ENCODE measurements at places on chromosomes 5 and 9.
A peak's percentile ranks its signal among the peaks of the same experiment; 100 is the strongest.

- no peak for DNase-seq
Observed at GRCh38 chr9:18319918-18320445, 154.0 kb upstream of the ADAMTSL1 start.

- no peak for DNase-seq
Observed at GRCh38 chr5:42597318-42597937, 159.2 kb upstream of the CCDC152 start.

DNA sequence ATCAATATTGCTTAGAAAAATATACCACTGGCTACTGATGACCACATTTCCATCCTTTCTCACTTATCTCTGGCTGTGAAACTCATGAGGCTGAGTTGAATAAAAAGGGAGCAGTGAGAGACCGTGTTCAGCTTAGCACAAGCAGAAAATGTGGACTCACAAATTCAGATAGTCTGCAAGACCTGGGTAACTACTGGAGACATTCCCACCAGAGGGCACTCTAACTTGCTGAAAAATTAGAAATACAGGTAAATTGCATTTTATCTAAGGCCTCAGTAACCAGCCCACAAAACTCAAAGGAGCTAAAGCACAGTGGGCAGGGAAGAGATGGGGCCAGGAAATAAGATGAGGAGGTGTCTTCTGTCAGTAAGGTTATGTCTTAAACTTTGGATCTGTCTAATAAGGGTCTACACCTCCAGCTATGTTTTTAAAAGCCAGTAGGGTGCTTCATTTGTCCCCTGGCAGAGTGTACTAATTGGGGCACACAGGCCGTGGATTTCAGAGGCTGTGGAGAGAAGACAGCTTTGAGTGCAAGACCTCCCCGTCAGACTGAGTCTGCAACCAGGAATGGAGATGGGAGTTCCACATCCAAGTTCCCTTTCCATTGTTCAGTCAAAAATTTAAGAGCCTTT lies 8.7 kb upstream of the NDUFB6 start:
- DNase-seq: peak; percentile 67

- no peak for DNase-seq
Observed at GRCh38 chr9:34996905-34997279, 7.3 kb downstream of the DNAJB5 start.

- no peak for DNase-seq
Observed at GRCh38 chr5:64869419-64869818, 100.7 kb downstream of the CWC27 start.

GRCh38 chr5:10420932-10421331 lies 20.7 kb upstream of the ROPN1L start:
- DNase-seq: no peak

- no peak for DNase-seq
Observed at GRCh38 chr9:96484521-96484931, 34.6 kb downstream of the HABP4 start.

- DNase-seq: peak; percentile 38
Observed at GRCh38 chr5:180133060-180133459, 61.5 kb upstream of the RNF130 start.

DNA sequence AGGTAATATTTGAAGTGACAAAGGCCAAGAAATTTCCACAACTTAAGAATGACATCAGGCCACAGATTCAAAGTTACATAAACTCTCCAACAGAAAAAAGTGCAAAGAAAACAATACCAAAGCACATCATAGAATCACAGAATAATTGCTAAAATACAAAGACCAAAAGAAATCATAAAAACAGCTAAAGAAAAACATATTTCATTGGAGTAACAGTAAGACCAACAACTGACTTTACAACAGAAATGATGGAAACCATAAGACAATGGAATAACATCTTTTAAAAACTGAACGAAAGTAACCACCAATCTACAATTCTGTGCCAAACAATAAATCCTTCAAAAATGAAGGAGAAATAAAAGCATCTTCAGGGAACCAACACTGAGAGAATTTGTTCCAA lies 38.3 kb downstream of the ZDHHC21 start:
- no peak for DNase-seq

DNA sequence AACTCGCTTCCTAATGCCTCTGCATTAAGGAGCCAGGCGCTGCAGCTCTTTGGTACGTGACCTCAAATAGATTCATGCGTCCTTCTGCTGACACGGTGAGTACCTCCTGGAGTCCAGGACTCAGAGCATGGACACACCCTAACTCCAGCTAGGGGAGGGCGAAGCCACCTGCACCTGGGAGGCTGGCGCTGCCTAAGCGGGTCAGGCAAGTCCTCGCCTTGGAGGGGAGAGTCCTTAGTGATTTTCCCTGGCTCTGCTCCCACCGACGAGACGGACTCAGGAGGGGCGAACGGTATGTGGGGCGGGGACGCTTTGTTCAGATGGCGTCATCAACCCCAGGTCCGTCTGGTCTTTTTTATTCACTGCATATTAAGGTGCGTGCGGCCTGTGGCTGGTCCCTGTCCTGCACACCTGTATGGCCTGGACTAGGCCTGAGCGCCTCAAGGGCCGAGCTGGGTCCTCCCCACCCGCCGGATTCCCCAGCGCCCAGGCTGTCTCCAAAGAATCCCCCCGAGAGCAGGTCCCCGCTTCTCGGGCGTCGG lies 50.3 kb downstream of the NSUN2 start:
- DNase-seq: peak; percentile 52

DNA sequence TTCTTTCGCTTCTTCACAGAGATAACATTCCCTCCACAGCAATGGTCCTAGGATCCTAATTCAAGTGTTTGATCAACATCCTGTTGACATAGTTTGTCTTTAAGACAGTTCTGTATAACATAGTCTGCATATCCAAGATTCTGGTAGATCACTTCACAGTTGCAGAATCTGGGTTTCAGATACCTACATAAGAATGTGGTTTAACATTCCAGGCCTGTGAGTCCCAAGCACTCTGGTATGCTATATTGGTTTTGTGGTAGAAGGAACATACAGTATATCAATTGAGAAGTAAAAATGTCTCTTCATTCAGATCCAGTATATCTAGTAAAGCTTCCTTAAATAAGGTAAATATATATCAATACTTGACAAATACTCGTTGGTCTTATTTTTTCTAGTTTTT lies 914.2 kb upstream of the CDH6 start:
- peak; percentile 59 for DNase-seq

DNA sequence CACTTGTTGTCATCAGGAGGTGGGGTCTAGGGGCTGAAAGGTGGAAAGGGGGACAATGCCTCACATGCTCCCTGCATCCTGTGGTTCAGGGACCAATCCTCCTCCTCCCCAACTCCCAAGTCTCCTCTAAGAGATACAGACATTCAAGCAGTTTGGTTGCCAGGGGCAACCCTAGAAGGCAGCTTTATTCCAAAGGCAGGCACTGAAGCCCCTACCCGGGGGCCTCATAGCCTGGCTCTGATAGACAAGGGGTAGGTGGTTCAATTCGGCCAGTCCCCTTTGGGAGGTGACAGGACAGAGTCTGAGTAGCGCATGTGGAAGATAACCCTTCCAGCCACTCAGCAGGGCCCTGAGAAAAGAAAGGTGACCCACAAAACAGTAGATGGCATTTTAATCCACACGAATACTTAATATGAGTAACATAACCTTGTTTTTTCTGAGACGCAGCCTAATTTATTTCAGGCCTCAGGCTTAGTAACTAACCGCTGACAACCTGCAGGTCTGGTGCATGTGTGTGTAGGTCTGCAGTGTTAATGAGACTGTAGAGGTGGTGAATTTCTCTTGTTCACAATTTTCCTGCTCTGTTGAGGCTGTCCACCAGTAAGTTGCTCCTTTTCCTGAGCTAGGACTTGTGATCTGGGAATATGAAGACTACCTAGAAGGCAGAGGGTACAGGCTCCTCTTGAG lies 31.3 kb upstream of the HSPA9 start:
- no peak for DNase-seq

- DNase-seq: no peak
Observed at GRCh38 chr5:141077826-141078225, 16.6 kb upstream of the PCDHB2 start.

- no peak for DNase-seq
Observed at GRCh38 chr5:109370343-109370742, 39.4 kb downstream of the PJA2 start.

DNA sequence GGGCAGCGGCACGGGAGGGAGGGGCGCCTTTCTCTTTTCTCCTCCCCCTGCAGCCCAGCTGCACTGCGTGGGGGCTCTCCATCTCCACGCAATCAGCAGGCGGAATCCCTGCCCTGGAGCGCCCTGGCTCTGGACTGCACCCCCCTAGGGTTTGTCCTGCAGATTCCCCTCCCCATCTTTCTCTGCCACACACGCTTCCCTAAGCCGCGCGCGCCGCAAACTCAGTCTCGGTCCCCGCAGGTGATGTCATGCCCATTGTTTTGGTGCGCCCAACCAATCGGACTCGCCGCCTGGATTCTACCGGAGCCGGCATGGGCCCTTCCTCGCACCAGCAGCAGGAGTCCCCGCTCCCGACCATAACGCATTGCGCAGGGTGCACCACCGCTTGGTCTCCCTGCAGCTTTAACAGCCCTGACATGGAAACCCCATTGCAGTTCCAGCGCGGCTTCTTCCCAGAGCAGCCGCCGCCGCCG lies at the start of gene KCNN2:
KCNN2 (plus strand) TSS at position 347 of the 473 bp plus-strand sequence; CDS start at position 417, 70 bp downstream.
- DNase-seq: peak; percentile 96

DNA sequence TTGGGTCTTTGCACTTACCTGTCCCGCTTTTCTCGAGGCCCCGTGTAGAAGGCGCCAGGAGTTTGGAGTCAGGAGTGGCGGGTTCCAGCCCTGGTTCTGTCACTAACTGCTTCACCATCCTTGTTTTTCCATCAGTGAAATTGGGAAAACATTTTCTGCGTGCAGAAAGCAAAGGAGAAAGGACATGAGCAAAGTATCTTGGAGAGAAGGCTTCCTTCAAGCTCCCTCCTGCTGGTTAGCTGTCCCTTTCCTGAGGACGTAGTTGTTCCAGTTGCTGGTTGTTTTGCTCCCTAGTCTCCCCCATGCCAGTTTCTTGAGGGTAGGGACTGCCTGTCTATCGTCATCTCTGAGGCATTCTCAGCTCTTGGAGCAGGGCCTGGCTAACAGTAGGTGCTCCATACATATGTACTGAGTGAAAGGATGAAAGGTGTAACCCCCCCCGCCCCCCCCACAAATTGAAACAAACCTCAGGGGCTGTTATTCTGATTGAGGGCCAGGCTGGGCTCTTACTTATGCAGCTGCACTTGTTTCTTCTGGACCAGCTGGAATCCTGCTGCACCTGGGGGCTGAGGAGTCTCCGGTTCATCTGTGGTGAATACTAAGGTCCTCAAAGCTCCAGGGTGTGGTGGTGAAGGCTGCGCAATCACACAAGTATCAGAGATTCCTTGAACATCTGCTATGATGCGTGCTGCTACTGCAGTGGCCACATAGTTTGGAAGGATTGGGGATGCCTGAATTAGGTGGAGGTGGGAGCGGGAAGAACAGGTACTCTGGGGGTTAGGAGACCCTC lies 1.0 kb downstream of the SMIM3 start:
- no peak for DNase-seq

GRCh38 chr9:97179616-97180015 lies 127.8 kb upstream of the CCDC180 start:
- DNase-seq: no peak

DNA sequence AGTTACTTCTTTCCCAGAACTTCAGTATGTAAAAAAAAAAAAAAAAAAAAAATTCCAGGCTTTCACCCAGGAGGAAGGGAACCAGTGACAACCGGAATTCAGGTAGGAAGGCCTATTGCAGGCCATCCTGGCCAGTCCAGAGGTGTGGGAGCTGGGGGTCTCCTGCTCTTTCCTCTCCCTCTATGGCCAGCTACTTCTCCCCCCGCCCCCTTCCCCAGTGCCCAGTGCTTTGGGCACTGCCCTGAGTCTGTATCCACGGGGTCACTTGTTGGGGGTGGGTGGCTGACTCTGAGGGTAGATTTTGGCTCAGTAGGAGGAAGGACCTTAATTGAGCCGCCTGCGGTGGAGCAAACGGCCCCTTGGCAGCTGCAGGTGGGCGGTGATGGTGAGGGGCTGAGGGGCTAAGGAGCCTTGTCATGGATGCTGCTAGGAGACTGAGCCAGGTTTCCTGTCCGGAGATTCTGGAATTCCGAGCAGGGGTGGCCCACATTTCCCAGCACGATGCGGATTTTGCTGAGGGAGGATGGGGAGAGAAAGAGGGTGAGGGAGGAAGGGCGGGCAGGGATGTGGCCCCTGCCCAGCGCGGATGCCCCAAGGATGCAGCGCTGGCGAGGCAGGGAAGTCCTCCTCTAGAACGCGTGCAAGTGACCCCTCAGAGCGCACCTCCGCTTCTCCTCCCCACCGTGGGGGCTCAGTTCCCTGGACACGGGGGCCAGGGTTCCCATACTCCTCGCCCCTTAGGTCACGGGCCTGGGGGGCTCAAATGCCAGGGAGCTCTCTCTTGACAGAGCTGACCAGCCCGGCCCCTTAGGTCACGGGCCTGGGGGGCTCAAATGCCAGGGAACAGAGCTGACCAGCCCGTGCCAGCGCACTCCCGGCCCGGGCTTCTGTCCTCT lies 1.2 kb upstream of the PHF2 start:
- peak; percentile 51 for DNase-seq

- DNase-seq: peak; percentile 94
Observed at GRCh38 chr5:143245929-143246561, 157.4 kb downstream of the NR3C1 start.

DNA sequence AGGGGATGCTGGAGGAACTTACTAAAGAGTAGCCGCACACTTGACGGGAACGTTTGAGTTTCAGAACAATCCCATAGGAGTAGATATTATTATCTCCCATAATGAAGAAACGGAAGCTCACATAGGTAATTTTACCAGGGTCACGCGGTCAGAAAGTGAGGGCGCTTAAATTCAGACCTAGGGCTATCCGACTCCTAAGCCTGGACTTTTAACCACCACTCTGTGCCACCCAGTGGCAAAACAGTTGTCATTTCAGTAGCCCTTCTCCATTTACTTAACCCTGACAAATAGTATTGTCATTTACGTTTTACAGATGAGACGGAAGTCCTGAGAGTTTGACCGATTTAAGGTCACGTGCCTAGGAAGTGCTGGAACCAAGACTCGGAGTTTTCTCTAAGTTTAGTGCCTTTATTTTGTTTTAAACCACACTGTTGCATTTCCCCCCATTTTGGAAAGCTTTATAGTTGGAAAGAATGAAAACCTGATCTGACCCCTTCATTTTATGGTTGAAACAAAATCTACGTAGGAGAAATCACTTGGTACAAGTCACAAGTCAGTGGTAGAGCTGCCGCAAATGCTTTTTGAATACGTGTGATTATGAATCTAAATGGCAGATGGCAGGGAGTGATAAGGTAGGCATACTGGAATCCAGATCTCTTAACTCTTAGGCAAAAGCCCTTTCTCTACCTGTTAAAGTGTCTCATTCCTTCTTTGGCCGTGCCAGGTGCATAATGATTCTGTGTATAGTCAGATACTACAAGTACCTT lies 650 bp downstream of the MRRF start:
- no peak for DNase-seq

- no peak for DNase-seq
Observed at GRCh38 chr5:170619869-170620268, 116.0 kb downstream of the KCNIP1 start.

DNA sequence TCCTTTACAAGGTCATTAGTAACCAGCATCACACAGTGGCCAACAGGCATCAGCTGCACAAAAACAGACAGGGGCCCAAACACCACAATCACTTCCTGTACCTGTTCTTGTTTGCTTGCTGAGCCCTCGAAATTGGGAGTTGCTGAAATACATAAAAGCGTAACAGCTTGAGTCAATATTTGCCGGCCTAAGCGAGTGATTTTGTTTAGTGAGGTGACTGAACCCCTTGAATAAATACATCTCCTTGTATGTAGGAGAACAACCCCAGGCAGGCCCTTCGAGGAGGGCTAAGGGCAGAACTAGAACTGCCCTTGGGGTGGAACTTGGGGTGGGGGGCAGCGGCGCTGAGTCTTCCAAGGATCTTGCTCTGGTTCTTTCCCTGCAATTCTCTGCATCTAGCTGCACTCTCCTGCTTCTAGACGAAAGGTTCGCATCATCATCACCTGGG lies 502.5 kb downstream of the RASEF start:
- DNase-seq: no peak
